GM19239 (cell line): ENCODE measurements at places on chromosomes 16 and 17.

DNA sequence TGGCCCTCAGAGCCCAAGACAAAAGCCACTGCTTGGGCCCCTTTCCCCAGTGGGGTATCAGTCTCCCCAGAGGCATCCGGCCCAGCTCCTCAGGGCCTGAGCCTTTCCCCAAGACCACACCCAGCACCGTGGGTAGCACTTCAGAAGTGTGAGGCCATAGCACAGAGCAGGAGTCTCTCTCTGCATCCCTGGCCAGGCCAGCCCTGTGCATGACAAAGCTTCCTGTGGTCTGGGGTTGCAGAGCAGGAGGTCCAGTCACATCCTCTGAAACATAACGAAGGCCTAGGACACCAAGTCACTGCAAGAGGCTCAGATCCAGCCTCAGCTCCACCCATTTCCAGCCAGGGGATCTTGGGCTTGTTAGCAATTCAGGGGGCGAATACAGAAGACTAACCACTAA lies 56.8 kb upstream of the ZNF423 start:
- no peak for DNase-seq

DNA sequence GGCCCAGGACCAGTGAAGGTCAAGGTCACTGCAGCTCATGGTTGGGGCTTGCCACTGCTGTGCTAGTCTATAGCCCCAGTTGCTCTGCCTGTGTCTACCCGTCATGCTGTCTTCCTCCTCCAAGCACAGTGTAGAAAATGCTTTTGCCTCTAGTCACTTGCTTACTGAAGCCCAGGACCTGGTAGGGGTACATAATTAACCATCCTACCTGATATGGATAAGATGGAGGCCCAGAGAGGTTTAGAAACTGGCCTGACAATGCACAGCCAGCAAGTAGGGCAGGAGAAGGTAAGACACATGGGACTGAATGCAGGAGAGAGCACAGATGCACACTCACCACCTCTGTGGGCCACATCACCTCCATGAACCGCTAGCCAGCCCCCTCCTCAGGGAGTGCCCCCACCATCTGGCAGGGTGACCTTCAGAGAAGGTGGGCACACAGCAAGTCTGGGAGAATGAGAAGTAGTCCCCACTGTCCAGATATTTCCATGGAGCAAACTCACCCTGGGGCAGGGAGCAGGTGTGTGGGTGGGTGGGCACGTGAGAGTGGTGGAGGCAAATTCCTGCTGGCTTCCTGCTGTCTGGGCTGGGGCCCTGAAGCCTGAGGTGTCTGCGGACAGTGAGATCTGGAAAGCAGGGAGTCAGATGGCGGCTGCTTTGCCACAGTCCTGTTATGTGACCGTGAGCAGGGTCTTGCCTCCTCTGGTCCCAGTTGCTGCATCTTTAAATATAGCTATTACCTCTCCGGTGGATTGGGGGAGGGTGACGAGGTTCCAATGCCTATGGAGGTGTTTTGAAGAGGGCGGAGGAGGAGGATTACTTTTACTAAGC lies 1.0 kb downstream of the CX3CL1 start:
- DNase-seq, result no peak

- no peak for DNase-seq
Measured at GRCh38 chr16:27441998-27442397, 40.0 kb downstream of the IL21R start.

DNA sequence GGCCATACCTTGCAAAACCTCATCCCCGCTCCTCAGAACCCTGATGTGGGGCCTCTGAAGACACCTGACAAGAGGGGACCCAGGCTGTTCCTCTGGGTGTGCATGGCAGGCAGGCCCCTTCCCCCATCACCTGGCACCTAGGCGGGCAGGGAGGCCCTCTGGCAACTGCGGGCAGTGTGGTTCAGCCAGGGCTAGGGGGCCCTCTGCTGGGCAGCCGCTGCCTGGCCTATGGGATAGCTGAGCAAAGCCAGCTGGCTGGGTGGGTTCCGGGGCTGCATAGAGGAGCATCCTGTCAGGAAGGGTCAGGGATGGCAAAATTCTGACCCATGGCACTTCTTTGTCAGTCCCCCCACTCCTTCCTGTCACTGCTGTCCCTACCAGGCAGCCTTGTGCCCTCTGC lies 228.7 kb upstream of the ASIC2 start:
- no peak for DNase-seq

DNA sequence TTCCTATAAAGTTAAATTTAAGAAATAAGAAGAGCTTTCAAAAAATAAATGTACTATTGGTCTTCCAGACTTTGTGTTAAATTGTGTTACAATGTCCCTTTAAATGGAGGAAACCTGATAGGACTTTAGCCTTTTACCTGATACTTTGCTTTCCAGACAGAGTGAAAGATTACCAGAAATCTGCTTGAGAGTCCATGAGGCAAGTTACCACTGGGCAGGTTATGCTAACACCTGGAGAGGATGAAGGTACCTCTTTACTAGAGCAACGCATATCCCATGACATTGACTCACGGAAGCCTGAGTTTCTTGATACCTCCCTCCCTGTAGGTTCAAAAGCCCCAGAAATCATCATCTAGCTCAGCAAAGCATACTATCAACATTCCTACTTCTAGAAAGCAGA lies 143.9 kb upstream of the C17orf78 start:
- DNase-seq, result no peak

DNA sequence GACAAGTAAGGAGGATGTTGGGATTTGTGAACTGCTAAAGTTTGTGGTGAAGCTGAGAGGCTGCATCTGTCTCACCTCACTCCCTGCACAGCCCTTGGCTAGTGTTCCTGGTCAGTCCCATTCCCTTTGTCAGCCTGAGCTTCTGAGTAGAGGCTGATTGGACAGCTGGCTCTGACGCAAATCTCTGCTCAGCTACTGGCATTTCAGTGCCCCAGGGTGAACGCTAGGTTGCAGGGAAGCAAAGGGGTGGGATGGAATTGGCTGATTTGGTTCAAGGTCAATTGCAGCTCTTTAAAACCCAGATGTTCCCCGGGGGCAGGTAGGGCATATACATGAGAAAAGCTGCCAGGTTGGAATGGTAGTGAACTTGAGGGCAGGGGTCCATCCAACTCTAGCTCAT lies 23.1 kb upstream of the CNOT1 start:
- DNase-seq, result no peak

DNA sequence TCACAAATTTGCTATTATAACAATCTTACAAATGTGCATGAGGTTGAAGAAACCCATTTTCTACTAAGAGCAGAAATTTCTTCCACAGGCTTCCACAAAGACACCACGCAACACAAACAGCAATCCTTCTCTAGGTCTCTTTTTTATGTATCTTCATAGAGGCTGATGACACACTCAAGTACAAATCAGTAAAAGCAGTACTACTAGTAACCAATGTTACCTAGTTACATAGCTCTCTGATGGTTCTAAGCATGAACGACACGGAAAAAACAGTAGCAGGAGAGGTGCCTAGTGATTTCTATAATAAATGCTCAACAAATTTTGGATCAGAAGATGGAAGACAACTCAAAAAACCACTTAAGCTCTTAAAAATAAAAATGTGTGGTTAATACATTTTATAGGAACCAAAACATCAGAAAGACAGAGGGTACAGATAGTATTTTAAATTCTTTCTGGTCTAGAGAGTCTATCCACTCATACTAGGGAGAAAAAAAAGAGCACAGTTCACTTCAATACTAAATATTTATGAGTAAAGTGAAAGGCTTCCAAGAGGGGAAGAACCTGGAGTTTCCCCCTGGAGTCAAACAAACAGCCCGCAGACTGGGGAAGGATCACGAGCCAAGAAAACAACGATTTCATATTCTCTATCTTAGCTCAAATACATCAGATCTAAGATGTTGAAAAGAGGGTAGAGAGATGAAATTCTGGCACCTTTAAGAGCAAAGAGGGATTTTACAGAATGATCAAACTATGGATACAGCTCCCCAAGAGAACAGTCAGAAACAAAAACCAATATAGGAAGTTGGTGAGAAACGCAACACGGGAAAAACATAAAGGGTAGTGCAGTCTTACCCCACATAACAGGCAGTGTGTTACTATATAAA lies 40.2 kb downstream of the SMG6 start:
- no peak for DNase-seq
